ENCODE measurements at places on chromosomes 2 and 18.

- no peak for DNase-seq
These were observed 390.1 kb upstream of the TRIB2 start for GRCh38 chr2:12326449-12327190.

- no peak for DNase-seq
These were observed 519.9 kb downstream of the RNF144A start for GRCh38 chr2:7437141-7437540.

DNA sequence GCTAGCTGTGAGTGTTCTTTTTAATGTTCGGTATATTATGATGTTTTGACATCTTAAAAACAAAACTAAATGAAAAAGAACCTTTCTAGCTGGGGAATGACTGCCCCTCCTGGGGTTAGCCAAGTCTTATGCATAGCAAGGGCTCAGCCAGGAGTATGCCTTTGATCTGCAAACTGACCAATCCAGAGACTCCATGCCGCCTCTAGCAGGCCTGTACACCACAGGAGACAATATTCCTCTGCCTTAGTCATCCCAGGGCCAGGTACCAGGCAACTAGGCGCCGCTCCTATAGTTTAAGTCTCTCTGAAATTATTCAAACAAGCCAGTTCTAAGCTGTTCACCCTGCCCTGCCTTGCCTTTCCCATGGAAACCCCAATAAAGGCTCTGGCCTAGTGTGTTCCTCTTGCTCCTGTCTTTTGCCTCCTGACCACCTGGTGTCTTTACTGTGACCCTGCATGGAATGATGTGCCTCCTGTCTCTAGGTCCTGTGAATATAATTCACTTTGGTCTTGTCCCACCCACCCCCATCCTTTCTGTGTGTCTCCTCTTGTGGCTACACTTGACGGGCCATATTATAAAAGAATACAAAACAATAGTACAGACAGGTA lies 52.0 kb upstream of the CHN1 start:
- DNase-seq, result no peak

- DNase-seq, result no peak
These were observed 306.5 kb upstream of the TNP1 start for GRCh38 chr2:217166241-217166850.

DNA sequence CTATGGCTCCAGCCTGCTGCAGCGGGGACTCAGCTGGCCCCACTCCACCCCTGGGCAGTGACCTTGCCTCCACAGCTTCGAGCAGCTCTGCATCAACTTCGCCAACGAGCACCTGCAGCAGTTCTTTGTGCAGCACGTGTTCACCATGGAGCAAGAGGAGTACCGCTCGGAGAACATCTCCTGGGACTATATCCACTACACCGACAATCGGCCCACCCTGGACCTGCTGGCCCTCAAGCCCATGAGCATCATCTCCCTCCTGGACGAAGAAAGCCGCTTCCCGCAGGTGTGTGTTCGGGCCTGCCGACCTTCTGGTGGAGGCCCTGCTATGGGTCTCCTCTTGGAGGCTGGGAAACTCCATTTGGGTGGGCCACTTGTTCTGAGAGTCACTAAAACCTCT lies 48.6 kb downstream of the MYO7B start:
- no peak for DNase-seq

GRCh38 chr2:35852-36251 lies 10.5 kb downstream of the FAM110C start:
- no peak for DNase-seq

GRCh38 chr2:71535526-71535925 lies 82.2 kb downstream of the DYSF start:
- no peak for DNase-seq

GRCh38 chr2:164793529-164793928 lies 48.1 kb downstream of the COBLL1 start:
- DNase-seq, result no peak

GRCh38 chr2:16940214-16940613 lies 274.6 kb upstream of the CYRIA start:
- DNase-seq, result no peak

GRCh38 chr2:56208380-56208779 lies 24.6 kb downstream of the CCDC85A start:
- DNase-seq, result no peak

- no peak for DNase-seq
These were observed 52.4 kb upstream of the SIX3 start for GRCh38 chr2:44889096-44889495.

- DNase-seq, result no peak
These were observed 547.0 kb upstream of the ACVR2A start for GRCh38 chr2:147297820-147298219.

GRCh38 chr18:21557607-21558253 lies 42.8 kb downstream of the ESCO1 start:
- DNase-seq, result no peak

DNA sequence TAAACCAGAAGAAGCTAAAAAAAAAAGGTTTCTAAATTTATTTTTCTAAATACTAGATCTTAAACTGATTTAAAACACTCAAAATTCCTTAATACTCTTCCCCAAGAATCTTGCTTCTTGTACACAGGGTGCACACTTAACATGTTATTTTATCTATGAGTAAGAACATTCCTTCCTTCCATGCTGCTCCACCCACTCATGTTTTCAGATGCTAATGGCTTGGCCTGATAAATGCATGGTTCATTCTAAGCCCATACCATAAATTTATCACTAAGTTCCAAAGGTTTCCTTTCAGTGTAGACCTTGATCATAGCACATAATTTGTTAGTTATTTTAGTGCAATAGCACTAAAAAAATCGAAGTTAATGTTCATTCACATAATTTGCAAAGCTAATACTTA lies 8.1 kb downstream of the FBXO48 start:
- DNase-seq, result no peak

DNA sequence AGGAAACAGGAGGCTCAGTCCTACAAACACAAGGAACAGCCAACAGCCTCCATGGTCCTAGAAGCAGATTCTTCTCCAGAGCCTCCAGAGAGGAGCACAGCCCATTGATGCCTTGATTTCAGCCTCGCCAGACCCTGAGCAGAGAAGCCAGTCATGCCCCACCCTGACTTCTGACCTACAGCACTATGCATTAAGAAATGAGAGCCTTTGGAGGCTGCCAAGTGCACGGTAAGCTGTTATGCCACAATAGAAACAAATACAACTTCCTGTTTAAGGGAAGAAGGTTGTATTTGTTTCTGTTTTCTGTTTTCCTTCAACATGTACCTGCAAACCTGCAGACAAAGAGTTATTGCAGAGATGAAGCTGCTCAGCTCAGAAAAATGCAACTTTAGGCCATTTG lies 181.3 kb upstream of the AGAP1 start:
- no peak for DNase-seq

DNA sequence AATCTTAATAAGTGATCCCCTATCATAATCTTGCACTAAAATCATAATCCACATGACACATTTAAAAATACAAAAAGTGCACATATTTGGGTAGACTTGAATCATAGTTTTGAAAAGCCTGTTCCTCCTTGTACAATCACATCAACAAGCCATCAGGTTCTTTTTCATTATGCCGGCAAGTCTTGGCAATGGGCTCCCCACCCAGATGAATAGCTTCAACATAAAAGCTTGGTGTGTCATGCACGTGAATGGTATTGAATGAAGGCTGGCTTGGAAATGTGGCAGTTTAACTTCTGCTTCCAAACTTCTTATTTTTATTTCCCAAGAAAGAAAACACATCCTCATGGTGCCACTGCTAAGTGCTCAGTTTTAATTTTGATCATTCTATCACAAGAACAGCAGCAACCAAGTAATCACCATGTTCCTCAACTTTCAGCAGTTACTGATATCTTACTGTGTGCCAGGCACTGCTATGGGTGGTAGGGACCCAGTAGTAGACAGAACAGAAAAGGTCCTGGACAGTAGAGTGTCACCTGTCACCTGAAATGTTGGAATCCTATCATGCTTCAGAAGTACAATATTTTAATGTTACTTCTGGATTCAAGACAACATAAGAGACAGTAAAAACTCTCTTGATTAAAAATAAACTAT lies 89.9 kb downstream of the AP1S3 start:
- no peak for DNase-seq

GRCh38 chr2:45170191-45171135 lies 161.2 kb upstream of the SIX2 start:
- no peak for DNase-seq

DNA sequence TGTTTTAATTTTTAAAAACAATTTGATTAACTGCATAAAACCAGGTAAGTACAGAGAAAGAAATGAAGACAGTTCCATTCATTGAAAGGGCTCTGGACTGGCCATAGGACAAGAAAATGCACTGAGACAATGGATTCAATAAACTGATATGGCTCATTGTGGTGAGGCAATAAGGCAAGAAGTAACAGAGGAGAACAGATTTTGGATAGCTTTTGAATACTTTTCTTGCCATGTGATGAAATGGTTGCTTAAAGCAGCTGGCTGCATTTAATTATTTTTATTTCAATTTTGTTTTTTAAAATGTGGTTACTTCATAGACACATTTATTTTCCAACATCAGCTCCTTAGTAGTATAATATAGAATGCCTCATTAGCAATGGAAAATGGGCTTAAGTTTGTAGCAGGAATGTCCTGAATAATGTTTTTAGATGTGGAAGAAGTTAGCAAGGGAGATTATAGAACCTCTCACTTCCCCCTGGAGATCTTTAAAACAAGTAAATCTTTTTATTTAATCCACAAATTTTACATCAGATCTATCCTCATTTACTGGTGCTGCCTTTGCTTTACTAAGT lies 646.9 kb upstream of the ZEB2 start:
- DNase-seq, result no peak

- no peak for DNase-seq
These were observed 34.9 kb downstream of the BCL2L11 start for GRCh38 chr2:111155610-111156009.

DNA sequence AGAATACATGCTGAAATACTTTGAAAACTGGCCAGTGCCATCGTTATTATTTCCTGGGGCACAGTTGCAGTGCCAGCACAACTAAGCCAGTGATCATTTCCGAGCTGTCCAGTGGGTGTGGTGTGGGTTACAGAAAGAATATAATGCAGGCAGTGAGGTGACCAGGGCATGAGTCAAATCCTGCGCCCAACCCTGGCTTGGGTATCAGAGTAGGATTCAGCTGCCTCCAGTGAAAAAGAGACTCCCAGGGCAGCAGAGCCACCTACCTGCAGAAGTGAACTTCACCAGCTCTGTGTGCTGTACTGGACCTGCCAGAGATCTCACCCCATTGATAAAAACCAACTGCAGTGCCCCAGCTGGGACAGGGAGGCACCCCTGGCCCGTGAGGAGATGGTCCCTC lies 18.0 kb downstream of the SLC9A2 start:
- no peak for DNase-seq

GRCh38 chr2:39902103-39902502 lies 123.0 kb upstream of the THUMPD2 start:
- DNase-seq, result no peak

DNA sequence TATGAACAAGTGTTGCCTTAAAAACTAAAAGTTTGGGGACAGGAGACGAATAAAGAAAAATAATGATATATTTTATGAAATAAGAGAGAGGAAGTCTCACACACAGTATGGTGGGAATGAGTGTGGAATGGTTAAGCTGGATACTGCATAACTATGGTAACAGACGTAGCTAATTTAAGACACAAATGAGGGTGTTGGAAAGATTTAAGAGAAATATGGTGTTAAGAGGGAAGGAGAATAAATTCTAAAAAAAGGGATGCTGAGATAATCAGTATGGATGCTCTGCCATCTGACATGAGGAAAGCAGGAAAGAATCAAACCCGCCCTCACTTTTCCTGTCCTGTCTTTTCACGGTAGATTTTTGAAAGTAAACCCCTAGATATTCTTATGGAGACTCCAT lies 10.6 kb downstream of the ADD2 start:
- DNase-seq, result no peak

DNA sequence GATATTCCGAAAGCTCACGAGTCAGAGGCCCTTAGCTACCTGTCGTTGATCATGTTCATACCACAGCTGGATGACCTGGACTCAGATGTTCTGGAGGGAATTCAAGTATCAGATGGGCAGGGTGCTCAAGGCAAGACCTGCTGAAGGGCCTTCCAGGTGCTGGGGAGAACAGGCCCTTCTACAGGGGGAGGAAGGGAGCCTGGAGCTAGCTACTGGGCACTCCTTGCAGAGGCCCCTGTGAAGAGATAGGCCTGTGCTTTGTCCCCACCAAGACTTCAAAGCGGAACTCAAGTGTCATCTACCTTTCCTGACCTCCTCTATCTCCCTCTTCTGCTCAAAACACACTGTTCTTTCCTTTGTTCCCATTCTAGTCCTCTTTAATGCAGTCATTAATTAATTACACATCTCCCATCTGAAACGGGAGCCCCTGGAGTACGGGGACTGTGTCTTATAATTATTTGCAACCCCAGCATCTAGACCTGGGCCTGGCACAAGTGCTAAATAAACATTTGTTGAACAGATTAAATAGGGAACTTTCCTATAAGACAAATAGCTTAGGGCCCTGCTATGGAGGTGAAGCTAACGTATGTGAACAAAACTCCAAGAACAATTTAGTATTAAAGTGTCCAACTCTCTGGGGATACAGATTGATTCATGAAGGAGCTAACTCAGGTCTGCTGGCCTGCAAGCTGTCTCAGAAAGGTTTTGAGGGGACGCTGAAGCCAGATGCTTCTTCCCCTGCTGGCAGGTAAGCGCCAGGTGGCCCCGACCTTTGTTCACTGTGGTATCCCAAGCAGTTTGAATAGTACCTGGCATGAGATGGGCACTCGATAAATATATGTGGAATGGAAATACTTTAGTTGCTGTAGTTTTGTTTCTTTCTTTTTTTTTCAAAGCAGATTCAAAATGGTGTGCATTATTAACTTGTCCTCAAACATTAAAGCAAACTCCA lies 22.0 kb downstream of the RHOB start:
- no peak for DNase-seq

- no peak for DNase-seq
These were observed 1127.9 kb upstream of the CHAC2 start for GRCh38 chr2:52639692-52640091.

DNA sequence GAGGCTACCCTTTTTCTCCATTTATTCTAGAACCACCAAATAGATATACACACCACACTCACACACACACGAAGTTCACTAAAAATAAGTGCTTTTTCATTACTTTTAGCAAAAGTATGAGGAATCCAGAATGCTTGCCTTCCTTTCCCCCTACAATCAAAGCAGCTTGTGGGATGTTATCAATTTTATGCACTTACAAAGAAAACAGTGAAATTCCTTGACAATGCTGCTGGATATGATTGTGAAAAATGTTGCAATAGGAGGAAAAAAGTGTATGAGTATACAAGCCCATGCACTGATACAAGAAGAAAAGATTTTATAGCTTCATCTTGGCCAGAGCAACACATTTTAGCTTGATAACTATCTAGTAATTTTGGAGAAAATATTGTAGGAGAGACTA lies 269.2 kb downstream of the XIRP2 start:
- DNase-seq, result no peak

DNA sequence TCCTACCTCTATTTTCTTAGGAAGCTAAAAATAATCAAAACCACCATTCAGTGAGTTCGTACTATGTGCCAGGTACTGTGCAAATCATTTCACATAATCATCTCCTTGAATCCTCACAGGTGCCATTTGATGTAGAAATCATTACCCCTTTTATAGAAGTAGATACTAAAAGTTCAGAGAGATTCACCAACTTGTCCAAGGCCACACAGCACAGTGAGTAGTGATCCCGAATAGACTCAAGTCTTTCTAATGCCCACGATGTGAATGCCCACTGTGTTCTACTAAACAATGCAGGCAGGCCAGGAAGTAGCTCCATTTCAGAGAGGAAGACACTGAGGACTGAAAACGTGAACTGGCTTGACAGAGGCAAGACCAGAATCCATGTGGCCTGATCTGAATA lies 68.8 kb downstream of the ANTXR1 start:
- no peak for DNase-seq
